Jurkat, Clone E6-1 (cell line): ENCODE measurements at places on chromosomes 13 and 19.

DNA sequence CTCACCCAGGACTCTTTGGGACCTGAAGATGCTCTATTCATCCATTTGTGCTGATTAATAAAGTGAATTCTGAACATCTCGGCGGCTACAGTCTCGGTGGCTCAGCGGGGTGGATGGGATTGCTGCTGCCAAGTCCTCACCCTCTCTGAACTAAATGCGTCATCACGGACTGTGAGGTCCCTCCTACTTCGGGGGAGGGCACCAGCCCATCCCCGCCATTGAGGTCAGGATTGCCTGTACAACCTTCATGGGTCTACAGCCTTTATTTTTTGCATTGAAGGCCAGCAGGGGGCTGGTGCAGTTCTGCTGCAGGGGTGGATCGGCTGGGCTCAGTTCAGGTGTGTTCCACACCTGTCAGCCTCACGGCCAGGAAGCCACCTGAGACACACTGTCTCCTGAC is 181.8 kb downstream of the COL4A1 start:
- DNase-seq = no peak

- no peak for DNase-seq
Observed at GRCh38 chr13:101053301-101054093, 362.8 kb downstream of the NALCN start.

GRCh38 chr19:2032296-2032941 is 16.9 kb upstream of the BTBD2 start:
- no peak for DNase-seq

GRCh38 chr19:5558101-5558621 is 9.6 kb downstream of the TINCR start:
- no peak for DNase-seq

GRCh38 chr13:64910096-64910495 is 2320.0 kb downstream of the PCDH9 start:
- DNase-seq = no peak

DNA sequence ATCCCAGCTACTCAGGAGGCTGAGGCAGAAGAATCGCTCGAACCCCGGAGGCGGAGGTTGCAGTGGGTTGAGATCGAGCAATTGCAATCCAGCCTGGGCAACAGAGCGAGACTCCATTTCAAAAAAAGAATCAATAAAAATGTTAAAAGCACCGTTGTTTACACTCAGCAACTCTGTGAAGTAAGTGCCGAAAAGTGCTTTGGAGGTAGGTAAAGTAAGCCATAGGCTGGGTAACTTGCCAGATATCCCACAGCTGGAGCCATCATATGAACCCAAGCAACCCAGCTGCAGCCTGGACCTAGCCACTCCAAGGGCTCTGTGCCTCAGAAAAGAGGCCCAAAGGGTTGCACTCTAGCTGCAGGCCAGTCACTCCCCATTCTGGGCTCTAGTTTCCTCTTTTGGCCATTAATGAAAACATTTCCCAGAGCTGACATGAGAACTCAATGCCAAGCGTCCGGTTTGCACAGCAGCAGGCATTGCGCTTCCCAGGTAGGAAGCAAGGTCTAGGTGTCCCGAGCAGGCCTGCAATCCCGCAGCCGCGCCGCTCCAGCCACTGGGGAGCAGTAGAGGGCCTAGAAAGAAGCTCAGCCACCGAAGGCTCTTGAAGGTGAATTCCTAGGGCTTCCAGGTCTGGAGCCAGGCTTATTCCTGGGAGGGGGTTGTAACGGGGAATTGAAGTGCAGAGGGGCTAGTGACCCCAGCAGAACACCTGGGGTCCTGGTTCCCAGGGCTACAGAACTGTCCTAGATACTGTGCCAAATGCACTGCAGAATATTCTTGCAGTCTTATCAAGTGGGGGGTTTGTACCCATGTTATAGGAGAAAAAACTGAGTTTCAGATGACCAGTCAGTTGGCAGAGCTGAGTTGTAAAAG is 4.1 kb upstream of the CD79A start:
- DNase-seq = no peak

DNA sequence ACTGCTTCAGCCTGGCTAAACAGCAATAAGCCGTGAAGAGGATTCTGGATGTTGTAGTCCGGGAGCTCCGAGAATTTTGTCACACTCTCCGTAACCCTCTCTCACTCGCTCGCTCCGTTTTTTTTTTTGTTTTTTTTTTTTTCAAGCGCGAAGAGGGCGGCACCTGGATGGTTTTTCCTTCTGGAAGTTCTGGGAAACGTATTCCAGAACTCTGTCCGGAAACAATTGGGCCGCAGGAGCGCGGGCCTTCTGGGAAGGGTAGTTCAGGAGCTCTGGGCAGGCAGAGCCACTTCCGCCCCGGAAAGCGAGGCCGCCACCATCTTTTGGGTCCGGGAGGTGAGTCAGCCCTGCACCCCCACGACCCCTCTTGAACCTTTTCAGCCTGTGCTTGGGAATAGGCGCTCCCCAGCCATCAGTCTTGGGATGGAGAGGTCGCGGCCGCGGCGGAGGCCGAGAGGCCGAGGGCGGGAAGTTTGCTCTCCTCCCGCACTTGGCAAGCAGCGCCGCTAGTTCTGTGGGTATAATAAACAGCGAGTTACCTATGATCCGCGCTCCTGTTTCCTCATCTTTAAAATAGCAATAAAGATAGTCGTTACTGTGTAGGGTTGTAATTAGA is at the start of gene ZNF227:
TSS of gene ZNF227 (plus strand) at position 283 of the 616 bp plus-strand sequence. CDS start 5,261 bp downstream, outside the sequence.
- DNase-seq = peak; percentile 42

DNA sequence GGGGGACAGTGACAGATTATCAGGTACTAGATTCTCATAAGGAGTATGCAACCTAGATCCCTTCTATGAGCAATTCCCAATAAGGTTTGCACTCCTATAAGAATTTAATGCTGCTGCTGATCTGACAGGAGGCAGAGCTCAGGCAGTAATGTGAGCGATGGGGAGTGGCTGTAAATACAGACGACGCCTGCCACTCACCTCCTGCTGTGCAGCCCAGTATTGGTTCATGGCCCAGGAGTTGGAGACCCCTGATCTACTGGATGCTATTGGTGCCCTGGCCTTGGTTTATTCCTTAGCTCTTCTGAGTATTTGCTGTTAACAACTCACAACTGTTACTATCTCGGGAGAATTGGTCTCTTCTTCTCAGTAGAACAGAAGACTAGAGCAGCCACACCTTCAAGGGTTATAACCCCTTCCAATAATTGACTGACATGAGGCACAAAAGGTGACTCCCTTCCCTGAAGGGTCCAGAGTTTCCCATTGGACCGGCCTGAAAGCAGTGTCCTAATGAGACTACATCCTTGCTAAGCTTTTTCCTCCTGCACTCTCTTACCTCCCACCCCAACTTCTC is 35.0 kb upstream of the RBM26 start:
- no peak for DNase-seq

GRCh38 chr13:24654741-24655140 is 25.5 kb upstream of the ATP12A start:
- DNase-seq = no peak

GRCh38 chr13:79871594-79871993 is 390.6 kb downstream of the NDFIP2 start:
- no peak for DNase-seq

DNA sequence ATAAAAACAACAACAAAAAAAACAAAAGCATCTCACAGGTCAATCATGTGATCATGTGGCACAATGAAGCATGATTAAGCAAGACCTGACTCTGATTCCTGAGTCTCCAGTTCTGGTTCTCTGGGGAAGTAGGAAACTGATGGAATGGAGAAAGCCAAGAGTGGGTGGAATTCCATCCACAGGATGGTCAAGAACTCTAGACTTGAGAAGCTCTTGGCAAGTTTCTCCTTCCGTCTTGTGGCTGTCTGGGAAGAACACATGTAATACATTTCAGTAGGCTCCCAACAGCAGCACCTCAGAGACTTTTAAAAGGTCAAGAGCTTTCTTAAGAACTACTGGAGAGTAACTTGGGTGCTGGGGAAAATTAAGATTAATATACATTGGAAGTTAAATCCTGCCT is 78.6 kb upstream of the TSHZ3 start:
- no peak for DNase-seq

- no peak for DNase-seq
Observed at GRCh38 chr13:23805821-23806220, 83.4 kb downstream of the MIPEP start.

DNA sequence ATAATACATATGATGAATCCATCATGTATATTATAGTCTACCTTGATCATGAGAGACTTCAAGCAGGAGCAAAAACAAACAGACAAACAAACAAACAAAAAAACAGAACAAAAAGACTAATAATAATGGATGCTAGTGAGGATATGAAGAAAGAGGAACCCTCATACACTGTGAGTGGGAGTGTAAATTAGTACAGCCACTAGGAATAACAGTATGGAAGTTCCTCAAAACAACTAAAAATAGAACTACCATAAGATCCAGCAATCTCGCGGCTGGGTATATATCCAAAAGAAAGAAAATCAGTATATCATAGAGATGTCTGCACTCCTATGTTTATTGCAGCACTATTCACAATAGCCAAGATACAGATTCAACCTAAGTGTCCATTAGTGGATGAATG is 7.0 kb upstream of the DLEU7 start:
- DNase-seq = no peak

- no peak for DNase-seq
Observed at GRCh38 chr13:111282425-111282824, 38.0 kb upstream of the TEX29 start.

DNA sequence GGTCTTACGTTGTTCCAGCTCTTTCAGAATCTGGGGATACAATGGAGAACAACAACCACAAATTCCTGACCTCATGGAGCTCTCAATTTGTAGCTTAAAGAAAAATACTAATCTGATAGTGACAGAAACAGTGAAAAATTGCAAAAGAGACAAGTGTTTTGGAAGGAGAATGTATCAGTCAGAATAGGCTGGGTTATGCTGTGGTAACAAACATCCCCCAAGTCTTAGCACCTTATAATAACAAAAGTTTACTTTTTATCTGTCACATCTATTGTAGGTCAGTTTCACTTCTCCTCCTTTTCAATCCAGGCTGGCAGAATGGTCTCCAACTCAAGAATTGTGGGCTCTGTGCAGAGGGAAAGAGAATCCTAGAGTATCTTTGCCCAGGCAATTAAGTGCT is 9.5 kb downstream of the FAM187B start:
- DNase-seq = no peak

- no peak for DNase-seq
Observed at GRCh38 chr13:99476648-99477047, 24.6 kb upstream of the TM9SF2 start.

GRCh38 chr13:40758811-40759210 is 12.2 kb downstream of the MRPS31 start:
- no peak for DNase-seq

GRCh38 chr19:10474962-10475451 is 28.1 kb downstream of the KEAP1 start:
- no peak for DNase-seq

- no peak for DNase-seq
Observed at GRCh38 chr19:30567536-30568232, 195.5 kb downstream of the ZNF536 start.

DNA sequence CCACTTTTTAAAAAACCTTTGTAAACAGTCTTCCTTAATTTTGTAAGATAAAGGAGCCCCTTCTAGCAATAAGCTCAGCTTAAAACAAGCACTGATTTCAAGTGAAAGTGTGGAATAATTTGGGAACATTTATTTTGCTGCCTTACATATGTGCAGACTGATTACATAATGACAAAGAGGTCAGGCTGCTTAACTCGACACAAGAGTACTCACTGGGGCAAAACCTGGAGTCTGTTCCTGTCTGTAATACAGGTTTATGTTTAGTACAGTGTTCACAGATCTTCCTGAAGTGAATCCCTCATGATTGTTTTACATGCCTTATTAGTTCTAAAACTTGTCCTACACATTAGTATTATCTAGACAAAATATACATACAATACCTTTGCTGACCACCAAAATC is 609.8 kb downstream of the LMO7 start:
- DNase-seq = no peak

GRCh38 chr13:24356837-24357236 is 47.5 kb downstream of the C1QTNF9 start:
- no peak for DNase-seq

GRCh38 chr13:89627996-89628395 is 1719.5 kb upstream of the MIR17HG start:
- no peak for DNase-seq

- DNase-seq = no peak
Observed at GRCh38 chr13:80695841-80696240, 354.9 kb upstream of the SPRY2 start.

GRCh38 chr13:72570019-72570418 is 157.4 kb downstream of the MZT1 start:
- DNase-seq = no peak

GRCh38 chr13:21059641-21060337 is 1.6 kb downstream of the LATS2 start:
- DNase-seq = no peak

- DNase-seq = no peak
Observed at GRCh38 chr13:101230271-101230890, 185.9 kb downstream of the NALCN start.

GRCh38 chr13:21164631-21165030 is 11.7 kb downstream of the SKA3 start:
- DNase-seq = no peak

- no peak for DNase-seq
Observed at GRCh38 chr19:30690935-30691818, 319.0 kb downstream of the ZNF536 start.

GRCh38 chr19:13054626-13055212 is 47.9 kb downstream of the LYL1 start:
- DNase-seq = no peak

- DNase-seq = no peak
Observed at GRCh38 chr19:23762884-23763711, 4.4 kb upstream of the ZNF681 start.

DNA sequence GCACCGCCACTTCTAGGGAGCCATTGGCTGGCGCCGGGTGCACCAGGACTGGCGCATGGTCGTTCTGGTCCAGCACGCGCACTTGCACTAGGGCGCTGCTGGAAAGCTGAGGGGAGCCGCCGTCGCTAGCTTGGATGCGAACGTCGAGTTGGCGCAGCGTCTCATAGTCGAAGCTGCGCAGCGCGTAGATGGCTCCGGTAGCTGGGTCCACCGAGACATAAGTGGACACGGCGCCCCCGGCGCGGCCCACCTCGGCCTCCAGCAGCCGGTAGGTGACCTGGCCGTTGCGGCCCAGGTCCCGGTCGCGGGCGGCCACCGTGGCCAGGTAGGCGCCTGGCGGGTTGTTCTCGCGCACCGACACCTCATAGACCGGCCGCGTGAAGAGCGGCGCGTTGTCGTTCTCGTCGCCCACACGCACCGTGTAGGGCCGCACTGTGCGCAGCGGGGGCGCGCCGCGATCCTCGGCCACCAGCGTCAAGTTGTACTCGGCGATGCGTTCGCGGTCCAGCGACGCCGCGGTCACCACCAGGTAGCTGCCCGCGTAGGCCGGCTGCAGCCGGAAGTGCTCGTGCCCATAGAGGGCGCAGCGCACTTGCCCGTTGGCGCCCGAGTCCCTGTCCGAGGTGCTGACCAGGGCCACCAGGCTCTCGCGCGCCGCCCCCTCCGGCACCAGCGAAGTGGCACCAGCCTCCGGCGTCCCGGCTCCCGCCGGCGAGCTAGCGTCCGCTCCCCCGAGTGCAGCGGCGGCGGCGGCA is 1.7 kb downstream of the PCDH8 start:
- no peak for DNase-seq

- peak; percentile 49 for DNase-seq
Observed at GRCh38 chr19:13401388-13401787, 104.9 kb downstream of the CACNA1A start.
